ENCODE measurements at places on chromosomes 13 and 19. TPM values are rescaled to one million over a fixed set of nuclear protein-coding genes. Genes with fewer than 3 reads are reported as not detected.

ZNF578 gene
- not detected for total RNA-seq

REEP6 gene
- total RNA-seq: 4.4 TPM

ZNF626 gene
- 13.3 TPM for total RNA-seq

DNA sequence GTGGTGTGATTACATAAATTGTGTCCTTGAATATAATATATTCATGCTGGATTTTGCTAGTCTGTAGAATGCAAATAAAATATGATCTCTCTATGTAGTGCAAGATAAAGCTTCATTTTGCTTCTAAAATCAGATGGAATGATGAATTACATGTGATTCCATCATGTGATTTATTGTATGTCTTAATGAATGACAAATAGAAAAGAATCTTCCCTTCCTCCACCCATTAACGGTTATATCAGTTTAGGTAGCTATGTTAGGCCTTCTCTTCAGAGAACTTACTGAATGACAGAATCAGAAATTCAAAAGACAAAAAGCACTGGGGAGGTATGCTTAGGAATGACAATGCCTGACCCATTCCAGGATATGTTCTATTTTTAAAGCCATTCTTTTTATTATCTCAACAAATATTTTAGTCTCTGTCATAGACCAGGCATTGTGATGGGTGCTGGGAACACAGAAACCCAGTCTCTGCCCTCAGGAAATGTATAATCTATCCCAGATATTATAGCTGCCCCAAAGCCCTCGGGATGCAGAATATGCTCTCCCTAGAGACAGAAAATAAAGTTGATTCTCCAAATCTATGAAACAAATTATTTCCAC, 90.6 kb downstream of the TEX26 start:
- peaks cover 37% of the 10 kb centered on the region for H3K4me1 ChIP-seq
- no peak for DNase-seq
- peak overlapping the region; percentile 62 for H3K27ac ChIP-seq
- no peaks in the 10 kb centered on the region for H3K36me3 ChIP-seq
- H3K27me3 ChIP-seq: peaks cover 1% of the 10 kb centered on the region

GRCh38 chr13:48862572-48862971, 113.1 kb upstream of the FNDC3A start:
- H3K4me1 ChIP-seq: no peaks in the 10 kb centered on the region
- no peak for DNase-seq
- H3K27ac ChIP-seq: no peak overlapping the region
- H3K36me3 ChIP-seq: no peaks in the 10 kb centered on the region
- no peak overlapping the region for H3K4me3 ChIP-seq

DNA sequence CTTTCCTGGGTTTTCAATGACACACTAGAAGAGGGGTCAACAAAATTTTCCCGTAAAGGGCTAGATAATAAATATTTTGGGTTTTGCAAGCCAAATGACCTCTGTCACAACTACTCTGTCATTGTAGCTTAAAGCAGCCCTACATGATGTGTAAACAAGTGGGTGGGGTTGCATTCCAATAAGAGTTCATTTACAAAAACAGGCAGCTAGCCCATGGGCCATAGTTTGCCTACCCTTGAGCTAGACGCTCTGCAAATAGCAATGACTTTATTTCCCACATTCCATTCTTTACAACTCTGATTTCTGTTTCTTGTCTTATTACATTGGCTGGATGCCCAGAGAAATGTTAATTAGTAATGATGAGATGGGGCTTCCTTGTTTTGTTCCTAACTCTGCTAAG, 76.0 kb downstream of the ZNF557 start:
- H3K27me3 ChIP-seq: no peaks in the 10 kb centered on the region
- H3K4me1 ChIP-seq: no peaks in the 10 kb centered on the region
- peaks cover 17% of the 10 kb centered on the region for H3K36me3 ChIP-seq
- H3K27ac ChIP-seq: no peak overlapping the region
- no peak for DNase-seq
- no peak overlapping the region for H3K4me3 ChIP-seq

GRCh38 chr13:113195360-113195759, 13.1 kb downstream of the PCID2 start:
- DNase-seq: peak; percentile 17

DNA sequence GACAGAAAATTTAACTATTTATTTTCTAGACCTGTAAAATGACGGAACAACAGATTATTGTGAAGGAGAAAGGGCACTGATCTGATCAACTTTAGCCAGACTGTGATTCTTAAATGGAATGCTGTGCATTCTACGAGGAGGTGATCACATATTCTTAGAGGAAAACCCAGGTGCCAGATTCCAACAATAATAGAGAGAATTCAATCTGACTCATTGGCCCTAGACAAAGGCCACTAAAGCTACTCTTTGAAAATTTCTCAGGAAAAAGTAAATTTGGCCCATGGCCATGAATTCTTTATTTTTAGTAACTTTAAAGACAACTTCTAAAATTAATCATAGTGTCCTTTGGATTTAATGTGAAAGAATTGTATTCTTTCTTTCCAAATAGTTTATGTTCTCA, 58.6 kb upstream of the POSTN start:
- no peak overlapping the region for H3K4me3 ChIP-seq
- H3K4me1 ChIP-seq: peaks cover 23% of the 10 kb centered on the region
- peak overlapping the region; percentile 76 for H3K27ac ChIP-seq
- H3K36me3 ChIP-seq: no peaks in the 10 kb centered on the region
- DNase-seq: no peak

DNA sequence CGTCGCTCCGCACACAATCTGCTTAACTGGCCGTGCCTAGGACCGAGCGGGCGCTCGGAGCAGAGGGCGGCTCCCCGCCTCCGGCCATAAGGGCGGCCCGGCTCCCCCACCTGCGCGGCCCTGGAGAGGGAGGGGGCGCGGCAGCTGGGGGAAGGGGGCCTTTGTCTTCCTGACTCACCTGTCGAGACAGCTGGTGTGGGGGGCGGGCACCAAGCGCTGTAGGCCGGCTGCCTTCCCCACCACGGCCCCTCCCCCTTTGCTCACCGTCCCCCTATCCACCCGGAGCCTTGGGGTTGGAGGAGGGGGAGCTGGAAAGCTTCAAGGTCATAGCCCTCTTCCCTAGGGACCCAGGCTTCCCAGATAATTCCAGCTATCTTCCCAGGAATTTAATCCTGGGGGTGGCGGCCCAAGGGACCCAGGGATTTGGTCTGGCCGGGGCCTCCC, 1.2 kb downstream of the VASP start:
- peaks cover 36% of the 10 kb centered on the region for H3K4me1 ChIP-seq
- peak overlapping the region; percentile 83 for H3K4me3 ChIP-seq
- no peaks in the 10 kb centered on the region for H3K36me3 ChIP-seq
- no peaks in the 10 kb centered on the region for H3K27me3 ChIP-seq
- peak overlapping the region; percentile 56 for H3K27ac ChIP-seq

GRCh38 chr19:3719868-3720267, 11.7 kb downstream of the TJP3 start:
- peaks cover 9% of the 10 kb centered on the region for H3K4me1 ChIP-seq
- DNase-seq: no peak
- no peak overlapping the region for H3K4me3 ChIP-seq
- H3K36me3 ChIP-seq: no peaks in the 10 kb centered on the region
- no peak overlapping the region for H3K27ac ChIP-seq
